Activated T-cell treated with anti-CD3 and anti-CD28 coated beads for 48 hours (primary cell): ENCODE measurements at places on chromosomes 4 and X.

DNA sequence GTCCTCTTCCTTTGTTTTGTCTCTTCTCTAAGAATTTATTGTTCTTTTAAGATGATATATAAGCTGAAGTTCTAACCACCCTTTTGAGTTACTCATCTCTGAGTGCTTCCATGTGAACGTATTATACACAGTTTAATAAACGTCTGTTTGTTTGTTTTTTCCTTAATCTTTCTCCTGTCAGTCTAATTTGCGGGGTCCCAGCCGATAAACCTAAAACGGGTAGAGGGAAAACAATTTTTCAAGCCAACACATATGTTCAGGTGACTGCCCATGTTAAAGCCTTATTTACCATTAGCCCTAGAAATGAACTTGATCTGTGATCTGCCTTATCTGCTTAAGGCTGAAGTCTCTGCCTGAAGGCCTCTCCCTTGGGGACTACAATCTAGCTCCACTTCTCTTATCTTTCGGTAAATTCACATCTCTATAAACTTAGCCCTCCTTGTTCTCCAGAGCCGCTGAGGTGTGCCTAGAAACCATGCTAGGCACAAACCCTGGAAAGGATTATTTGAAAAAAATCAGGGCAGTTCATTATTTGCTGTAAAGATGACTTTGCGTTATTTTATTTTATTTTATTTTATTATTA is 158.8 kb downstream of the CAMK2D start:
- DNase-seq: no peak

DNA sequence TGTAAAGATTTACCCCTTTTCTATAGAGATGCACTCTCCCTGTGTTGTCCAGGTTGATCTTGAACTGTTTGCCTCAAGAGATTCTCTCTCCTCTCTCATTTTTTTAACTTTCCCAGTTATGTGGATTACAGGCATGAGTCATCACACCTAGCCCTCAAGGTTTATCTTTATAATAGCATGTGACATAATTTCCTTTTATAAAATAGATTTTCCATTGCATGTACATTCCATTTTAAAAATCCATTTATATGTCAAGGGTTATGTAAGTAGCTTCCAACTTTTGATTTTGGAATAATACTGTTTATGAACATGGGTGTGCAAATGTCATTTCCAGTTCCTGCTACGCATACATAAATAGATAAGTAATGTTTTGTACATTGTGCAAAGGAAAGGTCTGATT is 20.6 kb downstream of the ZNF721 start:
- no peak for DNase-seq

GRCh38 chrX:74372272-74372671 is 49.0 kb upstream of the SLC16A2 start:
- no peak for DNase-seq

- DNase-seq: no peak
These were observed 186.4 kb upstream of the GALNT7 start for GRCh38 chr4:172982151-172982590.

GRCh38 chr4:44725166-44725565 is 1.2 kb downstream of the GNPDA2 start:
- DNase-seq: no peak

DNA sequence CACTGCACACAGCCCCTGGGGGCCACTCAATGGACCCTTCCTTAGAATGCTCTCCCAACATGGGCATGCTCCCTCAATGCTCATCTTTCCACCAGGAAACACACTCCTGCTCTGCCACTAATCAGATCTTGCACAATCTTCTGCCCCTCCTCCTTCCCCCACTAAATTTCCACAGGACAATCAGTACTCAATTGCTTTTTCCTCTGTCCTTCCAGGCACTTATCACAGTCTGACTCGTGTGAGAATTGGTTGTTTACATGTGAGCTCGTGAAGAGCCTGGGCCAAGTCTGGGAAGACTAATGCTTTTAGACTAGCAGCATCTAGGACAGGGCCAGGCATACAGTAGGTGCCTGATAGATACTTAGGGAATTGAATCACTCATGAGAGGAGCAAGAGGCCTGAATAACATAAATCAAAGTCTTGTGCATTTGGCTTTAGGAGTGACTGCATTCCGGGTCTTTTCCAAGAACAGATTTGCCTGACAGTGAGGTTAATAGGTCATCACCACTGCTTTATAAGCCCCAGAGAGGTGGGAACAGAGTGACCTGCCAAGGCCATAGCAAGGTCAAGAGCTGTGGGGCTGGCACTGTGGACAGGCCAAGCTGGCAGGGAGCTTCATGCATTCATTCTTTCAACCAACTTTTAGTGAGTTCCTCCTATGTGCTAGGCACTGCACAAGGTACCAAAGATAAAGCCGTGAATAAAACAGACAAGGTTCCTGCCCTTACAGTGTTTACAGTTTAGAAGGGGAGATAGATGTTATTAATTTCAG is 55.0 kb downstream of the PRPS1 start:
- DNase-seq: no peak
